HFFc6 (cell line): ENCODE measurements at places on chromosomes 6 and 20.

- DNase-seq, result no peak
These were observed 77.7 kb upstream of the TBC1D7 start for GRCh38 chr6:13405961-13406477.

DNA sequence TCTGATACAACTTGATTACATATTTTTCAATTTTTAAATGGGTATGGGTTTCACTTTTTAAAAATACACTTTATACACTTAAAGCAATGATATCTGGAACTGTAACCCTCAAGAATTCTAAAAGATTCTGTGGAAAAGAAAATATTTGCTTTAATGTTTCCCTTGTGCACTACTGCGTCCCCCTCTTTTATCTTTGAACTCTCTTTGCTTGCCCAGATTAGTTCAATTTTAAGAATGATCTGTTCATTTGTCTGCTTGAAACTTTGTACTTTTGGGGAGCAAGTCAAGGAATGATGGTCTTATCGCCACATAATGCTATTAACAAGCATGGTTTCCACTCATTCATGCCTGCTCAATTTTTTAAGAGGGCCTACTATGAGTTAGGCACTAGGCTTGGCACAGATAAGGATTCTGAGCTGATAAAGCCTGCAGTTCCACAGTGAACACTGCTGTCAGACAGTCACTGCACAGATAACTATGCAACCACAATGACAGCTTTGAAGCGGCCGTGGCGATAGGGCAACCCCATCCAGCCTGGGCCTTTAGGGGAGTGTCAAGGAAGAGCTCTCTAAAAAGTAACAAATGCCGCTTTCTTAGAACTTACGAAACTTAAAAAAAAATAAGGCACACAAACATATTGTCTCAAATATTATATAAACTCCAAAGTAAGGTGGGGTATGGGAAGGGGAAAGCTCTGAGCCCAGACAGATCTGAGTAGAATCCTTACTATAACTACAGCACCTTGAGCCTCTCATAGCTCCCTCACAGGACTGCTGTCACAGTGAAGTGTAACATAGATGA, 29.7 kb downstream of the FYN start:
- no peak for DNase-seq

DNA sequence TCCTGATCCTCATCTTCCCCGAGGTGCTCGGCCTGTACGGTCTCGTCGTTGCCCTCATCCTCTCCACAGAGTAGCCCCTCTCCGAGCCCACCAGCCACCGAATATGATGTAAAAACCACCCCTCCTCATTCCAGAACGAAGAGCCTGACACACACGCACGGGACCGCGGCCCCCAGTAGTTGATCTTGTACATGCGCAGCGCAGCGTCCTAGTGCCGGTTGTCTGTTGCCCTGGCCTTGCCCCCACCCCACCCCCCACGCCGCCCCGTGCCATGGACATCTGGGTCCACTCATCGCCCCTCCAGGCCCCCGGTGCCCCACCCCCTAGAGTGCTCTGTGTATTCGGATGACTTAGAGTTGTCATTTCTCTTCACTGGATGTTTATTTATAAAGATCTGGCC, 5.2 kb upstream of the PRPH2 start:
- DNase-seq, result no peak

- no peak for DNase-seq
These were observed 70.8 kb downstream of the TFAP2B start for GRCh38 chr6:50889497-50889896.

DNA sequence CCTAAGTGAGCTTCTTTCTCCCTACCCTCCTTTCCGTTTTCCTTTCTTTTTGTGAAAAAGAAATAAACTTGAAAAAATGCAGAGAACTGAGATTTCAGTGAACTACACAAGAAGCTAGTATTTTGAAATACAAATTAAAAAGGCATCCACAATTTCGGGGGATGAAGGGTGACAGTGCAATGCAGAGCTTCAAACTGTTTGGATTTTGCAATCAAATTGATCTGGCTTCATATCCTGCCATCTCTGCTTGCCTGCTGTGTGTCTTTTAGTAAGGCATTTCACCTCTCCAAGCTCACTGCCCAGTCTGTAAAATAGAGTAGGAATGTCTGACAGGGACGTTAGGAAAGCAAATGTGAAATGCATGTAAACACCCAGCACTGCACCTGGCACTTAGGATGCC, 258.0 kb downstream of the HACE1 start:
- DNase-seq, result no peak

DNA sequence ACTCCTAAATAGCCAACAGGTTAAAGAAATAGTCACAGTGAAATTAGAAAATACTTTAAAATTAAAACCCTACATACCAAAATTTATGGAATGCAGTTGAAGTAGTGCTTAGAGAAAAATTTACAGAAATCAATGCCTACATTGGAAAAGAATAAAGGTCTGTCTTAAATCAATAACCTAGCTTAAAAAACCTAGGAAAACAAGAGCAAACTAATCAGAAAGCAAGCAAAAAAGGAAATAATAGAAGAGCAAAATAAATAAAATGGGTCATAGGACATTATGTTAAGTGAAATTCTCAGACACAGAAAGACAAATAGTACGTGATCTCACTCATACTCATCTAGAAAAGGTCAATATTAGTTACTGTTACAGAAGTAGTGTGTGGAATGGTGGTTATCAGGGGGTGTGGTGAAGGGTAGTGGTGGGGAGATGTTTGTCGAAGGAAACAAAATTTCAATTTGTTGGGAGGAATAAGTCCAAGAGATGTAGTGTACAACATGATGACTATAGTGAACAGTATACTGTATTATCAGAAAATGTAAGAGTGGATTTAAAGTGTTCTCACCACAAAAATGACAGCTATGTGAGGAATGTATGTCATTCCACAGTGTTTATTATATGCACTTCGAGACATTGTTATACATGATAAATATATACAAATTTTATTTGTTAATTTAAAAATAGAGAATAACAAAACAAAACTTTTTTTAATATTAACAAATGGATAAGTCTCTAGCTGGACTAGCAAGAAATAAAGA, 423.6 kb downstream of the CDH26 start:
- no peak for DNase-seq

- DNase-seq, result no peak
These were observed 15.8 kb upstream of the PLCB4 start for GRCh38 chr20:9053108-9053507.
